ENCODE measurements at places on chromosomes 11 and 22. TPM values are rescaled to one million over a fixed set of nuclear protein-coding genes. Genes with fewer than 3 reads are reported as not detected.

DNA sequence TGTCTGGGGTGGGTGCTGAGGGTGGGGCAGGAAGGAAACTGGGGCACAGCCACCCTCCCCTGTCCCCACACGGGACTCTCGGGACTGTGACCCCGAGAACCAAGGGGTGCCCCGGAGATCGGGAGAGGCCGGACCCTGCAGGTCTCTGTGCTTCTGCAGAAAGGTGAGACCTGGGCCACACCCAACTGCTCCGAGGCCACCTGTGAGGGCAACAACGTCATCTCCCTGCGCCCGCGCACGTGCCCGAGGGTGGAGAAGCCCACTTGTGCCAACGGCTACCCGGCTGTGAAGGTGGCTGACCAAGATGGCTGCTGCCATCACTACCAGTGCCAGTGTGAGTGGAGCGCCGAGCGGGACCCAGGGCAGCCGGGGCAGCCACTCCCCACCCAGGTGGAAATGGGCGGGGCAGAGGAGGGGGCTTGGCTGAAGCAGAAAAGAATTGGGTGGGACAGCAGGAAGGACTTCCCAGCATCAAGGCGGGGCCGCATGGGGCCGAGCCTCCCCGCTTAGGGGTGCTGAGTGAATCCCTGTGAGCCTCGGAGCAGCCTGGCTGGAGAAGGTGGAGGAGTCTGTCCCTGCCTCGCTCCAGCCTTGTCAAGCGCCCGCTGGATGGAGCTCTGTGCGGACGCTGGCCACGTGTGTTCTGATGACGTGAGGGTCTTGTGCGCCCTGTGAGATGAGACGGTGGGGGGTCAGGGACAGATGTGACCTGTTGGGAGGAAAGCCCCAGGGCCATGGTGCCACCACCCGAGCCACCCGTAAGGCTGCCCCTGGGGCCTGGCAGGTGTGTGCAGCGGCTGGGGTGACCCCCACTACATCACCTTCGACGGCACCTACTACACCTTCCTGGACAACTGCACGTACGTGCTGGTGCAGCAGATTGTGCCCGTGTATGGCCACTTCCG lies 29.3 kb upstream of the MUC5B start:
- H3K27ac ChIP-seq: no peak overlapping the region
- DNase-seq: no peak
- H3K4me3 ChIP-seq: no peak overlapping the region
- no peaks in the 10 kb centered on the region for H3K36me3 ChIP-seq

GRCh38 chr11:81005595-81005994 lies 1564.8 kb upstream of the TENM4 start:
- H3K4me1 ChIP-seq: peaks cover 3% of the 10 kb centered on the region
- no peak overlapping the region for H3K27ac ChIP-seq

GRCh38 chr11:45104006-45104789 lies 42.2 kb upstream of the PRDM11 start:
- no peak overlapping the region for H3K4me3 ChIP-seq
- no peak overlapping the region for H3K27ac ChIP-seq
- no peaks in the 10 kb centered on the region for H3K27me3 ChIP-seq
- H3K36me3 ChIP-seq: no peaks in the 10 kb centered on the region

DNA sequence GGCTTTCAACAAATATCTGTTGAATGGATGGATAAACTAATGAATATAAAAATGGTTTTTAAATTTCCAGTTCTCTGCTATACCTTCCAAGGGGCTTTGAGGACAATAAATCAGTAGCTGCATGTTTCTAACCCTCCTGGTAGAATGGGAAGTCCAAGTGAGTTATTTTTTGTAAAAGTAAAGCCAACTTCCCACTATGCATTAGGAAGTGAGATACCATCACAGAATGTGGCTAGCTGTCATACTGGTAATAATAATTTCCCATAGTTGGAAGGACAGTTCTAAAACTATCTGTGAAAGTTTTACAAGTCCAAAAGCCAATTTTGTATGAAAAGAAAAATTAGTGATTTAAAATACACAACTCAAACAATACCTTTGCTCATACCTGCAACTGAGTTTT lies 50.0 kb downstream of the TMEM123 start:
- no peaks in the 10 kb centered on the region for H3K4me1 ChIP-seq
- H3K27me3 ChIP-seq: no peaks in the 10 kb centered on the region
- H3K4me3 ChIP-seq: no peak overlapping the region

DNA sequence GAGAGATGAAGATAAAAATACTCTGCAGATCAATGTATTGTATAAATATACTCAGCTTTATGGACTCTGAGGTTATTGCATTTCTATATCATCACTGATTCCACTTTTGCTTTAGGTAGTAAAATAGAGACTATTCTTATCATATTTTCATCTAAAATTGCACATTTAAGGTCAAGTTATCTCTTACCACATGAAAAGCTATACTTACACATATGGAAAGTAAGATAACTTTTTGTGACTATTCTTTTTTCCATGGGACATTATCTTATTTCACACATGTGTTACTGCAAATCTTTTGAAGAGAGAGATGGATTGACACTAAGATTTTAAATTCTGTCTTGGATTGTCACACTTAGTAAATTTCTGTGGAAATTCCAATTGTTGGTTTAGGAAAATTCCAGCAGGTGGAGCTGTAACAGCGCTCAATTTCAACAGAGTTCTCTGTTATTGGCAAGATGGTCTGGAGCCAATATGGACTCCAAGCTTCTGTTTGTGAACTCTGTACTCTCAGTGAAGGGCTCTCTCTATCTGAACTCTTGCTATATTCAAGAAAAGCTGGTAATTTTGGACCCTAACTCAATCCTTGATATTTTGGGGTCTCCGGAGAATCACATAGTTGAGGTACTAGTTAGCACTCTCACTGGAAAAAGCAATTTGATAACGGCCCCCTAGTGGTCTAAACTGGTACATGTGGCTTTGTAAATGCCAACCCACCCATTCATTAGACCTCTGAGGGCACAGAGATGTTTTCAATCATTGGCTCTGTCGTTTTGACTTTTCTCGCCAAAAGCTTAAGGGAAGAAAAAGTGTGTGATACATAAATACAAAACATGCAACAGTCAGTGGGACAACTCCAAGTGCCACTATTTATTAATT lies 429.7 kb downstream of the ETS1 start:
- DNase-seq: peak; percentile 60
- no peaks in the 10 kb centered on the region for H3K4me1 ChIP-seq
- no peaks in the 10 kb centered on the region for H3K27me3 ChIP-seq
- no peaks in the 10 kb centered on the region for H3K36me3 ChIP-seq

DNA sequence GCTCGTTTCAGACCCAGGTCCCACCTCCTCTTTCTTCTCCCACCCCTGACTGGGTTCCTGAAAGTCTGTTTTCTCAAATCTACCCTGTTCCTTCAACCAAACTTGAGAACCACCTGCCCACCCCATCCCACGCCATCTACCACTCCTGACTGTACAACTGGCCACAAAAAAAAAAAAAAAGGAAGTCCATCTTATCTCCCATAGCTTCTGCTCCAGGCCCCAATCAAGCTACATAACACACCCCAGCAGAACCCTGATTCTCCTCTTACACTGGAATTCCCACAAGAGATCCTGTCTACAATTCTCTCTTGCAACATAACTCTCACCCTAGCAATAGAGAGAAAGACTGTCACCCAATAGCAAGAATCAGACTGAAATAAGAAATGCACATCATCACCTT lies 39.2 kb upstream of the CHST1 start:
- H3K27ac ChIP-seq: no peak overlapping the region
- no peaks in the 10 kb centered on the region for H3K36me3 ChIP-seq
- H3K27me3 ChIP-seq: no peaks in the 10 kb centered on the region
- H3K4me1 ChIP-seq: no peaks in the 10 kb centered on the region
- DNase-seq: no peak
- H3K4me3 ChIP-seq: no peak overlapping the region

Gene GAL
- 3.5 TPM for total RNA-seq

Gene MS4A1
- 0.96 TPM for total RNA-seq

Gene UBQLNL
- 0.22 TPM for total RNA-seq

Gene CASP1
- 73.7 TPM for total RNA-seq

Gene CECR2
- 0.30 TPM for total RNA-seq

Gene CCDC15
- total RNA-seq: 2.5 TPM

Gene BACE1
- total RNA-seq: 11.1 TPM
